Lung microvascular endothelial cell (primary cell): ENCODE measurements at places on chromosomes 1 and 21. TPM values are rescaled to one million over a fixed set of nuclear protein-coding genes. Genes with fewer than 3 reads are reported as not detected.

The SLC30A2 gene
- total RNA-seq: not detected in 2 replicates

The IL20 gene
- not detected in 2 replicates for total RNA-seq

DNA sequence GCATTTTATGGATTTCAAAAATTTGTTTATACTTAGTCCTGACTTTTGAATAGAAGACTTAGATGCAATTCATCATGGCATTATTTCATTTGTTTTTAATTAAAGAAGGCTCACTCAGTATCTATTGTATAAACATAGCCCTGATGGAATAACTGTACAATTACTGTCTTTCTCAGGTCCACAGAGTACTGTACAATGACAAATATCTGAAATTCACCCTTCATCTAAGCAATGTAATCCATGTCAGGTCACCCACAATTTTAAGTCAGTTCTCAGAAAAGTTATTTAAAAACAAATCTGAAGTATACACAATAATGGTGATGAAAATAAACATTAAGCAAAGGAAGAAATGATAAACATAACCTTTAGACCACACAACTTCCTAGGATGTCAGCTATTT is 311.9 kb downstream of the GRIK1 start:
- no peak for DNase-seq

DNA sequence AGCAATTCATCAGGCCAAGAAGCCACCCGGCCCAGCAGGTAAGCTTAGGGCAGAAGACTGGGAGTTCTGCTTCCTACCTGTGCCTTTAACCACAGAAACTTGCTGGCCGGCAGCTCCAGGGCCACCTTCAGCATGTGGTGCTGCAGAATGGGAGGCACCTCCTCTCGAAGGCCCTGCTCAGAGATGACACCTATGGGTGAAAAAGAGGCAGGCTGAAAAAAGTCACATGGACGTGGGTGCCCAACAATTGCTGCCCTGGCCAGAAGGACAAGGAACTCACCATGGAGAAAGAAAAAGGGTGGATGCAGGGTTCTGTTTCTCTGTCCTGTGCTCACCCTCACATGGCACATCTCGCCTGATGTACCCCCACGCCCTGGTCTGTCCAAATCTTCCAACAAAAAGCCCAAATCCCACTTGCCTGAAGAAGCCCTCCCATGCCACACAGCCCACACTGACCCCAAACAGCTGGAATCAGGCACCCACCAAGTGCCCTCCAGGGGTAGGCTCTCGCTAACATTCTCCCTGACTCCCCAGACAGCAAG is 33.0 kb downstream of the URB1 start:
- peak; percentile 15 for DNase-seq

GRCh38 chr1:36088577-36089392 is at the start of gene ADPRS:
ADPRS (plus strand) TSS chr1:36088892; CDS start chr1:36088905, 13 bp downstream.
- DNase-seq: peak; percentile 94
